ENCODE measurements at places on chromosomes 12 and 14.
A peak's percentile ranks its signal among the peaks of the same experiment; 100 is the strongest.

DNA sequence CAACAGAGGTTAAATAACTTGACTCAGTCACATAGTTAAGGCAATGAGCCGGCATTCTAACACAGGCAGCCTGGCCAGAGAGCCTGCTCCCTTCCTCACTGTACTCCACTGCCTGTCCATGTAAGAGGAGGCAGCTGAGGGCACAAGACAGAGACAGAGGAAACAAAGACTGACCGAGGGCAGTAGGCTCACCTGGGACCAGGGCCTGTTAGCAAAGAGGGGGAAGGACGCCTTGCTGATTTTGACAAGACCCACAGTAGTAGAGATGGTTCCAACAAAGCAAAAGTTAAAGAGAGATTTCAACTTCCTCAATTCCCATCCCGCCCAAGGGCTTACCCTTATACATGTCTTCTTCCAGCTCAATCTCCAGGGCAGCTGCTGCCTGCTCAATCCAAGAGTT, 26.5 kb downstream of the OTUB2 start:
- H3K27me3 ChIP-seq: no peaks in the 10 kb centered on the region
- peaks cover 93% of the 10 kb centered on the region for H3K36me3 ChIP-seq
- H3K4me3 ChIP-seq: no peak overlapping the region
- DNase-seq: no peak
- H3K27ac ChIP-seq: peak overlapping the region; percentile 22

- H3K4me3 ChIP-seq: no peak overlapping the region
- peaks cover 23% of the 10 kb centered on the region for H3K36me3 ChIP-seq
- H3K4me1 ChIP-seq: peaks cover 26% of the 10 kb centered on the region
- DNase-seq: no peak
- H3K27me3 ChIP-seq: no peaks in the 10 kb centered on the region
These were observed 5.8 kb downstream of the CCNB1IP1 start for GRCh38 chr14:20327005-20327869.

DNA sequence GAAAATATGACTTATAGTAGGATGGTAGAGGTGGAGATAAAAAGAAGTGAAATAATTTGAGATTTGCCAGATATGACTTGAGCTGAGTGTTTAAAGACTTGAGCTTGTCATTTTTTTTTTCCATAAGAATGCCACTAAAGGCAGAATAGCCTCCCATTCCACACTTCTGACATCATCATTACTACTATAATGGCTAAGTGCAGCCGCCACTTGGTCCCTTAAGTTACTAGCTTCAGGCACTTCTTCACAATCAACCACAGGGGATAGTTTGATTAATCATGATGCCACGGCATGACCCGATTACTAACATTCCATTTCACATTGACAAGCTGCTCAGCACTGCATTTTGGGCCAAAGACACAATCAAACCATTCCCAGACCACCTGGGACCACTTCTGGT, 127.9 kb downstream of the EFCAB11 start:
- DNase-seq: no peak
- H3K27me3 ChIP-seq: peaks cover 18% of the 10 kb centered on the region
- no peaks in the 10 kb centered on the region for H3K4me1 ChIP-seq
- no peak overlapping the region for H3K4me3 ChIP-seq

DNA sequence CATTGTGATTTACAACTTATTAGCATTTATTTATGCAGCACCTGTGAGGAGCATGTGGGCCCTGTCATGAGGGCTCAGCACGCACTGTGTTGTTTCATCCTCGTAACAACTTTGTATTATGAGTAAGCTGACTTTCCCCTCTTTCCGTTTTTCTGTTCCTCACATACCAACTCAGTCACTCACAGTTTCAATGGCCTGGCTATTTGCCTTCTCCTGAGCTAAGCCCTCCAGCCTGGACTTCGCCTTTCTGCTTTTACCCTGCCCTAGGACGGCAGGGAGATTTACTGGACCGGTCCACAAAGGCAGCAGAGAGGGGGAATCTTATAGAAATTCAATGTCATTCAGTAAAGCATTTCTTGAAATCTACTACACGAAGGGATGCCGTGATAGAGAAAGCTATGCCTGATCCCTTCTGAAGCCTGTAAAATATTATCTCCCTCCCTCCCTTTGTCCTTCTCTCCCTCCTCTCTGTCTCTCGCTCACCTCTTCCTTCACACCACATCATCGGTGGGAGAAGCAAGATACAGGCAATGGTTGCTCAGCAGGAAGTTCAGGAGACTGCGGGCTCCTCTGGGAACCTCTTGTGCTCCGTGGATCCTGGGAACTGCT, 219.2 kb upstream of the TBX3 start:
- H3K27me3 ChIP-seq: no peaks in the 10 kb centered on the region
- H3K4me3 ChIP-seq: no peak overlapping the region
- H3K27ac ChIP-seq: no peak overlapping the region
- H3K36me3 ChIP-seq: no peaks in the 10 kb centered on the region

DNA sequence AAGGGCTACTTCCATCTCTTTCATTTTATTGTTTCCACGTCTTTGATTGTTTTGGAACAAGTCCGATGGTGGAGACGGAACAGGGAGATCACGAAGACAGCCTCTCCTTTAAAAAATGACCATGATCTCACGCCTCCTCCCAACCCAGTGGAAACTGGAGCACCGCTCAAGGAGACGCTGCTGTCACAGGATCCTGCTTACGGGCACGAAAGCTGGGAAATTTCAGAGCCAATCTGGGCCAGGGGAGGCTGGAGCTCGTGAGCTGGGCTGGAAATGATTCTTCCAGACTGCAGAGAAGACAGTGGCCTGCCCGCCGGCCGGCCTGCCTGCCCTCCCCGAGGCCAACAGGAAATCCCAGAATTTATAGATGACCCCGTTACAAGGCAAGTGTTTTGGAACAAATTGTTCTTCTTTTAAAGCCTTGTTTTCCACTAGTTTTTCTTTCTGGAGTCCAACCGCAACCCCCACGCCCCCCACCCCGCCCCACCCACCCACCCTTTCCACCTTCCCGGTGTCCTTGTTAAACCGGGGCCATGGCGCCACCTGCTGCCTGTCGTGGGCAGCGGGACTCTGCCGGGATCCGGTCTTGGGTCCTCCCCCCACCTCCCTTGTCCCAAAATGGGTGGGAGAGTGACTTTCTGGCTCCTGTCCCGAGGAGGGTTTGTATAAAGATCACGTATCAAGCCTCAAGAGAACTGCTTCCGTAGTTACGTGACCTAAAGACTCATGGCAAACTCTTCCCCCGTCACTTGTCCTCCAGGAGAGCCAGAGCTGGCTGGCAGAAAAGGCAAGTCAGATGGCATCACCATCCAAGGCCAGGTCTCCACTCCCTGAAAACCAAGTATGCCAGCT, 40.3 kb downstream of the MAP1LC3B2 start:
- peaks cover 2% of the 10 kb centered on the region for H3K27me3 ChIP-seq
- DNase-seq: peak; percentile 16
- no peak overlapping the region for H3K4me3 ChIP-seq
- H3K4me1 ChIP-seq: peaks cover 6% of the 10 kb centered on the region

GRCh38 chr14:97446087-97446486, 648.9 kb downstream of the VRK1 start:
- no peak for DNase-seq
- H3K4me1 ChIP-seq: peaks cover 10% of the 10 kb centered on the region
- H3K4me3 ChIP-seq: no peak overlapping the region
- no peak overlapping the region for H3K27ac ChIP-seq
- H3K27me3 ChIP-seq: no peaks in the 10 kb centered on the region

DNA sequence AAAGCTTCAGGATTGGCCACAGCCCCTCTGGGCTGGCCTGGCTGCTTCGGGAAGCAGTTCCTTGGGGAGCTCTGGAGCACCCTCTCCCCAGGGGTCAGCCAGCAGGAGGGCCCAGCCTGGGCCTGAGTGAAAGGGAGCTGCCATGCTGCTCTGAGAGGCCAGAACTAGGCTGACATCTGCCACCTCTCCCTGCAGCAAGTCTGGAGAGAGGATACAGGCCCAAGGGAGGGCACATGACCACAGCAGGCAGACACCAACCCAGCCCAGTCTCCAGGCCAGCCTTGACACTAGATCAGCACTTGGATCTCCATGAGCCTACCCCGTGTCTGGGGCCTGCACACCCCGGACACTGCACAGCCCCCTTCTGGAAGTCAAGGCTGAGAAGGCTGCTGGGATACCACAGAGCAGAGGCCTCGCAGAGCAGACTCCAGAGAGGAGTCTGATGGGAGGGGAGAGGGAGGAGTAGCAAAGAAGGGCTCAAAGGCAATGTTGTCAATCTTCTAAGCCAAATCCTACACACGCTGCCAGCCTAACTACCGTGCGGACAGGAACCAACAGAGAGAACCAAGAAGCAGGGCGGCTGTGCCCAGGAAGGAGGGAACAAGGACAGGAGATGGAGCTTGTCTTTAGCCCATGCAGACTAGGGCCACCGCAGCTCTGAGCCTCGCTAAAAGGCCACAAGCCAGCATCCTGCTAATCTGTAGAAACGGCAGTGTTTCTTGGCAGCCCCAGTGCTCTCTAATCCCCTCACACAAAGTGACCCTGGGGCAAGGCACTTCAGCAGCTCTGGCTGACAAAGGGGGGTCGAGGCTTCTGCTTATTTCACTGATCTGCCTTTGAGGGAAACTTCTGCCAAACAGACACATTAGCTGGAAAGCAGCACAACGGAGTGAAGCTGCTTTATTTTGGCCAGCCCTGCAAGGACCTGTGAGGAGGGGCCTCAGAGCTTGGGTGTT, 12.9 kb downstream of the COL2A1 start:
- H3K36me3 ChIP-seq: no peaks in the 10 kb centered on the region
- no peak overlapping the region for H3K27ac ChIP-seq
- no peak for DNase-seq
- no peak overlapping the region for H3K4me3 ChIP-seq
- peaks cover 18% of the 10 kb centered on the region for H3K4me1 ChIP-seq
- H3K27me3 ChIP-seq: peaks cover 26% of the 10 kb centered on the region

- H3K27ac ChIP-seq: no peak overlapping the region
- H3K4me1 ChIP-seq: no peaks in the 10 kb centered on the region
- H3K27me3 ChIP-seq: no peaks in the 10 kb centered on the region
- no peak for DNase-seq
These were observed 2.2 kb downstream of the KRT18 start for GRCh38 chr12:52951126-52951525.

GRCh38 chr12:125282921-125283320, 217.7 kb downstream of the AACS start:
- H3K27me3 ChIP-seq: peaks cover 44% of the 10 kb centered on the region
- H3K36me3 ChIP-seq: no peaks in the 10 kb centered on the region
- H3K27ac ChIP-seq: no peak overlapping the region
- no peaks in the 10 kb centered on the region for H3K4me1 ChIP-seq

- H3K4me1 ChIP-seq: no peaks in the 10 kb centered on the region
- no peak for DNase-seq
- H3K27me3 ChIP-seq: peaks cover 39% of the 10 kb centered on the region
- H3K36me3 ChIP-seq: peaks cover 2% of the 10 kb centered on the region
- no peak overlapping the region for H3K4me3 ChIP-seq
- no peak overlapping the region for H3K27ac ChIP-seq
These were observed 393.6 kb downstream of the DPF3 start for GRCh38 chr14:72500234-72500838.

- peaks cover 59% of the 10 kb centered on the region for H3K36me3 ChIP-seq
- H3K27ac ChIP-seq: no peak overlapping the region
- no peak overlapping the region for H3K4me3 ChIP-seq
- H3K4me1 ChIP-seq: no peaks in the 10 kb centered on the region
These were observed 22.1 kb upstream of the SYCP3 start for GRCh38 chr12:101761350-101761749.

GRCh38 chr12:127143020-127143419, 1124.0 kb upstream of the TMEM132C start:
- peaks cover 4% of the 10 kb centered on the region for H3K36me3 ChIP-seq
- no peak overlapping the region for H3K27ac ChIP-seq
- peaks cover 11% of the 10 kb centered on the region for H3K4me1 ChIP-seq
- peaks cover 40% of the 10 kb centered on the region for H3K27me3 ChIP-seq

DNA sequence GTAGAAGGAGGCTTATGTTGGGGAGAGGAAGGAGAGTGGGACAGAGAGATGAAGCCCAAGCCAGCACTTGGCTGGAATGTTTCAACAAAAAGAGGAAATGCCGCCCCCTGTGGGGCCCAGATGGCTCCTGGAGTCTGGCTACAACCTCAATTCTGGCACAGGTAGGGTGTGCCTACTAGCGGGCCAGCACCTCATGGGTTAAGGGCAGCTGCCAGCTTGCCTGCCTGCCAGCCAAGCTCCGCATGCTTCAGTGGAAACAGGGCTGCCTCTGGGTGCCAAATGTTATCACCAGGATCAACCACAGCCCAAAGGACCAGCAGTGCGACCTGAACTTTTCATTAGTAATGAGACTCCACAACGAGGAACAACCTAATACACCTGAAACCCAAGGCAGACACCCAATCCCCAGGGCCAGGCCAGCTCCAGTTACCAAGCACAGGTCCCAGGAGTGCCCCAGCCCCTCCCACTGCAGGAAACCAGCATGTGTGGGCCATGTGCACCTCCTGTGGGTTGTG, 11.3 kb downstream of the RAB15 start:
- peaks cover 6% of the 10 kb centered on the region for H3K4me1 ChIP-seq
- no peak overlapping the region for H3K27ac ChIP-seq
- no peaks in the 10 kb centered on the region for H3K27me3 ChIP-seq
- H3K36me3 ChIP-seq: peaks cover 2% of the 10 kb centered on the region
- DNase-seq: no peak
- no peak overlapping the region for H3K4me3 ChIP-seq

DNA sequence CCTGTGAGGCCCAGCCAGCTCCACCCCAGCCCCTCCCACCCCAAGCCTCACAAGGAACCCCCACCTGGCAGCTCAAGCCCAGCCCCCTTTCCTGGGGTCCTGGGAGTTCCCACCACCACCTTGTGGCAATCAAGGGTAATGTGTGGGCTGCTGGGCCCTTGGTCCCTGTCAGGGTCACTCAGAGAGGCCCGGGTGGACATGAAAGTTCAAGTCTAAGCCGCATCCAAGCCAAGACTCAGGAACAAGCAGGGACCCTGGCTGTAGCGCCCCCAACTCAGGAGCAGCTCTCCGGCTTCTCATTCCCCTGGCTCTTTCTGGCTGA, 106.4 kb upstream of the C14orf180 start:
- H3K4me3 ChIP-seq: no peak overlapping the region
- DNase-seq: no peak
- no peaks in the 10 kb centered on the region for H3K4me1 ChIP-seq
- no peak overlapping the region for H3K27ac ChIP-seq
- H3K27me3 ChIP-seq: peaks cover 12% of the 10 kb centered on the region

GRCh38 chr12:100447381-100447780, 26.3 kb upstream of the NR1H4 start:
- H3K4me3 ChIP-seq: no peak overlapping the region
- H3K27ac ChIP-seq: no peak overlapping the region
- no peak for DNase-seq
- H3K36me3 ChIP-seq: no peaks in the 10 kb centered on the region
- peaks cover 54% of the 10 kb centered on the region for H3K27me3 ChIP-seq
- H3K4me1 ChIP-seq: no peaks in the 10 kb centered on the region

DNA sequence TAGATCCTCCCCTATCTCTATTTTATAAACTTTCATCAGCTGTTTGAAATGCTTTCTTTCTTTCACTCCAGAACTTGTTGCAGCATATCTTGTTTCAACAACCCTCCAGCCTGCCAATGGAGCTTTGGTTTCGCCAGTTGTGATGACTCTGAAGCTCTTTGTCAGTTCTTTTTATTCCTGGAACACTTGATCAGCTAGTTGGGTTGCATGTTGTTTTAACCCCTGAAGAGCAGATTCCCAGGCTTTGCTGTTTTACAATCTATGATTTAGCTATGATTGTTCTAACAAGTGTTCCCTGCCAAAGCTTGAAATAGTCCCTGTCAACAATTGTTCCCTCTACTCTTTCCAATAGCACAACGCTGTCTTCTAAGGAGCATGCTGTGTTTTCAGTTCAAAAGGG, 50.6 kb upstream of the FUT8 start:
- H3K4me1 ChIP-seq: no peaks in the 10 kb centered on the region
- H3K4me3 ChIP-seq: no peak overlapping the region
- H3K27ac ChIP-seq: no peak overlapping the region
- H3K36me3 ChIP-seq: peaks cover 2% of the 10 kb centered on the region

GRCh38 chr12:24470050-24470449, 478.9 kb downstream of the BCAT1 start:
- peaks cover 19% of the 10 kb centered on the region for H3K27me3 ChIP-seq
- H3K4me3 ChIP-seq: no peak overlapping the region
- no peaks in the 10 kb centered on the region for H3K4me1 ChIP-seq
